ENCODE measurements at places on chromosomes 2 and 18.
A peak's percentile ranks its signal among the peaks of the same experiment; 100 is the strongest.

GRCh38 chr2:195021711-195022507 is 635.1 kb upstream of the SLC39A10 start:
- no peak for DNase-seq

DNA sequence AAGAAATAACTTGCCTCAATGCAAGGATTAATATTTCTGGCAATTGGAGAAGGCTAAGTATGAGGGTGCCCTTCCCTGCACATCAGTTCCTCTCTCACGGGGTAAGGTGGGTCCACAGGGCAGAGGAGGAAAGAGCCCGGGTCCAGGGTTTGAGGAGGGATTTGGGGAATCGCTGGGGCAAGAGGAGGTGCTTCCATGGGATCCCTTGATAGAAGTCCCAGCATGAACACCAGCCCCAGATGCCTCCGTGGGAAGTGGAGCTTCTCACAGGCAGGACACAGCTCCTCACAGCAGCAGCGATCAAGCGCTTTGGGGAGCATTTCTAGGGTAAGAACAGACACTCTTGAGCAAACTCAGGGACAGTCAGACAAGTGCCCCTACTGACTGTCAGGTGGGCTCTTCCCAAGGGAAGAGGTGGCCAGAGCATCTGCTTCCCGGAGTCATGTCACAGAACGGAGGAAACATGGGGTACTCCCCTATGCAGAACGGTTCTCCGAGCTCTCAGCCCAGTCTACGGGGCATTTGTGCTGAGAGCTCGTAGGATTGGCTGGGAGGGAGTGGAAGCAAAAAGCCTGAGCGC is 218.9 kb upstream of the ARL4C start:
- DNase-seq: no peak

DNA sequence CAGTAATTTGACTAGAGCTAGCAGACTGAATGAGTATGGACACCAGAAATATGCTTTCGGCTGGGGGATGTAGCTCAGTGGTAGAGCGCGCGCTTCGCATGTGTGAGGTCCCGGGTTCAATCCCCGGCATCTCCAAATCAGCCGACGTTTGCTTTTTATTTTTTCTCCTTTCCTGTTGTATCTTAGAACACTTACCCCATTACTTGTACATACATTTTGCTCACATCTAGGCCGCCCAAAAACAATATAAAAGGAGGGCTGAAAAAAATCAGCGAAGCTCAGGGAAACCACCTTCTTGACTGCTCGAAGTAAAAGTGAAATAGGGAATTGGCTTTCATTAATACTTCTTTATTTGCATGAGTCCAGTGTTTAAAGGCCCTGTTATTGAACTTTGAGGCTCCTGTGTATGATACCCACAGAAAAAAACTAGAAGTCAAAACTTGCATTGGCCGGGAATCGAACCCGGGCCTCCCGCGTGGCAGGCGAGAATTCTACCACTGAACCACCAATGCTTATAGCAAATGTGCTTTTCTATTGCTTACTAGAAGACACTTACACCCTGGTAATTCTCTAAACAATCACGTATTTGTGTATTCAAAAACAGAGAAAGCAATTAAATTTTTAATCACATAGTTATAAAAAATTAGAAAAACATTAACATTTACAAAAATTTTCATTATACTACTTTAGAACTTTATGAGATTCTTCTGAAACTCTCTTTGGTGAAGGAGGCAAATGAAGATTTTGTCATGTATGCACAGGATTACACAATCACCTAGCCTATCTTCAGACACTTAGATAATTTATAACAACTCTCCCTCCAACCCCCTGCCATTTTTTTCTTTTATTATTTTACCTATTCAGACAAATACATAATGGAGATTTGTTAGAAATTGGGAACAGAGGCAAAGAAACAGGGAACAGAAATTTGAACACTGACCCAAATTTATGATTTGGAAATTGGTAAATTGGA is 35.2 kb upstream of the GPD2 start:
- DNase-seq: peak; percentile 85

- DNase-seq: no peak
These were observed 89.2 kb downstream of the PLCL1 start for GRCh38 chr2:197893403-197894177.

GRCh38 chr2:217429981-217430500 is 570.2 kb upstream of the TNP1 start:
- DNase-seq: no peak

Data from dermis microvascular lymphatic vessel endothelial cell (primary cell).